ENCODE measurements at places on chromosomes 7 and 10.

DNA sequence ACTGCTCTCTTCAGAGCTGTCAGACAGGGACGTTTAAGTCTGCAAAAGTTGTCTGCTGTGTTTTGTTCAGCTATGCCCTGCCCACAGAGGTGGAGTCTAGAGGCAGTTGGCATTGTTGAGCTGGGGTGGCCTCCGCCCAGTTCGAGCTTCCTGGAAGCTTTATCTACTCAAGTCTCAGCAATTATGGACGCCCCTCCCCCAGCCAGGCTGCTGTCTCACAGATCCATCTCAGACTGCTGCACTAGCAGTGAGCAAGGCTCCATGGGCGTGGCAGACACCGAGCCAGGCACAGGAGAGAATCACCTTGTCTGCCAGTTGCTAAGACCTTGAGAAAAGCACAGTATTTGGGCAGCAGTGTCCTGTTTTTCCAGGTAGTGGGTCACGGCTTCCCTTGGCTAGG is 98.1 kb downstream of the SDHAF3 start:
- no peak for DNase-seq

- DNase-seq = no peak
These were observed 4.9 kb downstream of the ZDHHC16 start for GRCh38 chr10:97450828-97451227.

GRCh38 chr10:24723386-24723787 is 300 bp downstream of the ARHGAP21 start:
- DNase-seq = no peak

- no peak for DNase-seq
These were observed 35.2 kb downstream of the POR start for GRCh38 chr7:75950111-75950681.

- DNase-seq = no peak
These were observed 11.5 kb upstream of the TES start for GRCh38 chr7:116198748-116199410.

GRCh38 chr10:44413416-44413815 is 28.5 kb upstream of the CXCL12 start:
- no peak for DNase-seq

- DNase-seq = no peak
These were observed 612.6 kb downstream of the AUTS2 start for GRCh38 chr7:70210936-70211310.

GRCh38 chr7:27064661-27065060 is 31.1 kb downstream of the HOXA1 start:
- DNase-seq = no peak

- no peak for DNase-seq
These were observed 48.2 kb upstream of the ZMIZ1 start for GRCh38 chr10:79020605-79021004.

GRCh38 chr10:27030060-27030459 is 70.2 kb downstream of the ANKRD26 start:
- no peak for DNase-seq

DNA sequence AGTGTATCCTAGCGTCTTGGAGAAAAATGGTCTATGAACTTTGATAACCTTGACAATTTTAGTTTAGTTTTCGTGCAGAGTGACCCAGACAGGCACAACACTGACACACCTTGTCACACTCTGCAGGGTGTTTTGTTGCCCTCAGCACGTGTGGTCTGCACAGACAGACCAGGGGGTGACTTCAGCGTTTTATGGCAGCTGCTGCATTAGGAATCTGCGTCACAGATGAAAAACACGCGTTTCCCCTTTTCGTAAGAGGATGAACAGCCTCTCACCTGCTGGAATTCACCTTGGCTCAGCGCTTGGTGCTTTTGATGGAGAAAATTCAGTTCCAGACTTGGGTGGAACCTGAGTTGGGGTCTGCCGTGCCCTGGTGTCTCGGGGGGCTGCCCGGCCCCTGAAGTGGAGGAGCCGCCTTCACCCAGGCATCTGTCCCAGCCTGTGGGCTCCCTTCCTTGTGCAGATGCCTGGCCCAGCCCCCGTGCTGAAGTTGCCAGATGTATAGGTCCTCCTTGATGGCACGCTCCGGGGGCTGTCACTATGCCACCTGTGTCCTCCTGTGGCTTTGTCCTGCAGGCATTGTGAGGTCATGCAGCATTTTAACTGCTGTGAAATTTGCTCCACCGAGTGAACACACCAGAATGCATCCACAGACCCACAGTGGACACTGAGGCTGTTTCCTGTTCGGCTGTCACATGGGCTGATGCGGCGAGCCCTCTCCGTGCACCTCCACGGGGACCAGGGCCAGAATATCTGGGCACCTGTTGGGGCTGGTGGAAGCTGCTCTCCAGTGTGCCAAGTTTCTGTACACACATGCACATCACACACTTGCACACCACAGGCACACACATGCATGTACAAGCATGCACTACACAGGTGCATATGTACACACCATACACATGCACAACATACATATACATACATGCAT is 18.3 kb downstream of the INPP5A start:
- DNase-seq = no peak

- no peak for DNase-seq
These were observed 29.6 kb upstream of the SFRP5 start for GRCh38 chr10:97801422-97801821.

DNA sequence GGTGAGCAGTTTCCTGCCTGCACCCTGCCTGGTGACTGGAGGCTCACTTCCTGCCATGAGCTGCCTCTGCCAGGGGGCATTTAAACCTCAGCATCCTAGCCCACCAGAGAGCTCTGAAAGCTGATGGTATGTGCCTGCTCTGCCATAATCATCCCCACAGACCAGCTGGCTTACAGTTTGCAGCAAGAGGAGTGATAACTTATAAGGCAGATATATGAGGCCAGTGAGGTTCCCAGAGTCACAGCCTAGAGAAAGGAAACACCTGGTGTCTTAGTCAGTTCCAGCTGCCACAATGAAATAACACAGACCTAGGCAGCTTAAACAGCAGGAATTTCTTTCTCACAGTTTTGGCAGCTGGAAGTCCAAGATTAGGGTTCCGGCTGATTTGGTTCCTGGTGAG is 232.0 kb downstream of the PAXIP1 start:
- no peak for DNase-seq

DNA sequence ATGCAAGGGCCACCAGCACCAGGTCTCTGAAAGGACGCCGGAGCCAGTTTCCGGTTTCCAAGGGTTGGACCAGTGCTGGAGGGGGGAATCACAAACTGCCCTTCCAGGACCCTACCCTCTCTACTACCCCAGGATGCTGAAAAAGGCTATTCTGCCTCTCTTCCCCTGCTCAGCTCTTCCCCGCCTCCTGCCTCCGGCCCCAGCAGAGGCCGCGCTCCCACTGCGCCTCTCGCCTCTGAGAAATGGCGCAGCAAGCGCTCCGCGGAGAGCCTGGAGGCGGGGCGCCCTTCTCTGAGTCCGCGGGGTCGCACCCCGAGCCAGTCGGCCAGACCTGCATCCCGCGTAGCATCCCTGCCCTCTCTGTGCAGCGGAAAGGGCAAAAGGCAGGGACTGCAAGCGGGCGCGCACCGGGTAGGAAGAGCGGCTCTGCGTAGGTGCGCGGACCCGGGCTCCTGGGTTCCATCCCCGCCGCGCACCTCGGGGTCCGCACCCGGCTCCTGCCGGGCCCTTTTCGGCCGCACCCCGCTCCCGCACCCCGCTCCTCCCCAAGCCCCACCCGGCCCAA is 476 bp upstream of the RET start:
- no peak for DNase-seq

GRCh38 chr10:94137747-94138146 is 144.0 kb downstream of the PLCE1 start:
- DNase-seq = no peak

- no peak for DNase-seq
These were observed 358.1 kb upstream of the ZNF32 start for GRCh38 chr10:44006771-44007170.

DNA sequence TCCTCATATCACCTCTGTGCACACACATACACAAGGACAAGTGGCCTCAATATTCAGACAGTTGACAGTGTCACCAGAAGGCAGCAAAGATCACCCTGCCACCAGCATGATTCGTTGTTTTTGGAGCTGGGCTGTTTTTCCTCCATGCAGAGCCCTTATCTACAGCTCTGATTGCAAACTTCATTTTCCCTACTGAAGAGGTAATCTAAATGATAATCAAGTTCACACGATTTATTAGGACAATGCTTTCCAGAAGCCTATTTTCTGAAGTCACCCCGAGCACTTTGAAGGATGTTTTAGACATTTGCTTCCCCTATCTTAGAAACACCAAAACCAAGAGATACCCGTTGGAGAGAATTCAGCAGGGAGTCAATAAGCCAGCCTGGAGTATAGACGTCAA is 46.0 kb upstream of the ADAM12 start:
- no peak for DNase-seq

- DNase-seq = no peak
These were observed 230.5 kb downstream of the TCF7L2 start for GRCh38 chr10:113180401-113181154.

DNA sequence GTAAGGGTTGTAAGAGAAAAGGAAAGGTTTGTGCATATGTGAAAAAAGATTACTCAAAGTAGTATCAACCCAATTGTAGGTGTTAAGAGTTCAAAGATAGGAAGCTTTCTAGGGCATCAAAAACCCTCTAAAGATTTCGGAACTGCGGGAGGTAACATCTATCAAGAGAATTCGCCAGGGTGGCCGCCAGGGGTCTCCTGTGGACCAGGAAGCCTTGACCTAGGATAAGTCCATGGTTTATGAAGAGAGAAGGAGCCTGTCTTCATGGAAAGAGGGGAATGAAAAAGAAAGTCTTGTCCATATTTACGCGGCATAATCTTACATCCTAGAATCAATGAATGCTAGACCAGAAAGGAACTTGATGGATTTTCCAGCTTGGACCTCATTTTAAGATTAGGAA is 140.7 kb upstream of the CALCR start:
- no peak for DNase-seq

DNA sequence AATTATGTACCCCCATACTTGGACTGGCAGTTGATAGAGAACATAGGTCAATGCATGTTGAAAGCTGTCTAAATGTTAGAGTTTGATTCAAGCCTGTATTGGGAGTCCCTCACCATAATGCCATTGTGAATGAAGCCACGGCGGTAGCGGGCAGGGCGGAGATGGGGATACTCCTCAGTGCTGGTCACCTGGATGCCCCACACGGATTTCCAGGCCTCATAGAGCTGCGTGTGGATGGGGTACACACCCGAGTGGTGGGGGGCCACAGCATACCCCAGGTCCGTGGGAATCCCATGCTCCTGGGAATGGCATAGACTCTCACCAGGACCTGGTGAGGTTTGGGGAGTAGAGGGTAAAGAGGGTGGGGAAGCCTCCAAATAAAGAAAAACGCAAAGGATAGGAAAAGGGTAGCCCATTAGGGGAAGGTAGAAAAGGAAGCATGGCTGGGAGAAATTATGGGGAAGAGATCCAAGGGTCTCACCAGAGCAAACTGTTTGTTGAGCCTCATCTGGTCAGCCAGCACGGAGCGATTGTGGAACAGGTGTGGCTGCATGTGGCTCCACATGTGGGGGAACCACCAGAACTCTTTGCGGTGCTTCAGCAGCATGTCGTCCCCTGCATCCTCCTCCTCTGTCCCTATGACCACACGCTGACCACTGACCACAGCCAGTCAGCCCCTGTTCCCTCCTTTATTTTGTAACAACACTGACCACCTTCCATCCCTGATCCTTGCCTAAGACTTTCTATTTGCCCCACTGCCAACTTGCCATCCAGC is 5.0 kb downstream of the NDST2 start:
- no peak for DNase-seq

DNA sequence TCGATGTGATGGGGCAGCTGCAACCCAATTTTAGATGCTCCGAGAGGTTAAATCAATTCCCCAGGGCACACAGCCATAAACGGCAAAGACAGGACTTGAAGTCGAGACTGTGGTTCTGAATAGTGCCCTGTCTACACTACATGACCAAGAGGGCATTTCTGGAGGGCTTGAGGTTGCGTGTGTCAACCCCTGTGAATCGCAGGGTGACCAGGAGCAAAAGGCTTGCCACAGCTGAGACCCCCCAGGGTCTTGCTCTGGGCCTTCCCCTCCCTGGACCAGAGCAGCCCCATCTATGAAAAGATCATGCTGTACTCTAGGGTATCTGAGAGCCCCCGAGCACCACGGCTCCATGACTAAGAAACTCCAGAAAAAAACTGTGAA is 26.8 kb upstream of the RASGEF1A start:
- no peak for DNase-seq

- DNase-seq = no peak
These were observed 639 bp downstream of the DYDC2 start for GRCh38 chr10:80356989-80357850.

DNA sequence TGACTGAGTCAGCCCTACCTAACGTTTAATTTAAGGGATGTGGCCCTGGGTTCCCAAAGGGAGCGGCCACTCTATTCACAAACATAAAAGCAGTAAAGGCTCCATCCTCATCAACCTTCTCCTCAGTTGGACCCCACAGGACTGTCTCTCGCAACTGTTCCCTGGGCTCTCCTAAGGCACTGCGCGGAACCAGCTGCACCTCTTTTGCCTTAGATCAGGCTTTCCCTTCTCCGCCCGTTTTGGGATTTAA is 689 bp upstream of the GTPBP4 start:
- DNase-seq = no peak

DNA sequence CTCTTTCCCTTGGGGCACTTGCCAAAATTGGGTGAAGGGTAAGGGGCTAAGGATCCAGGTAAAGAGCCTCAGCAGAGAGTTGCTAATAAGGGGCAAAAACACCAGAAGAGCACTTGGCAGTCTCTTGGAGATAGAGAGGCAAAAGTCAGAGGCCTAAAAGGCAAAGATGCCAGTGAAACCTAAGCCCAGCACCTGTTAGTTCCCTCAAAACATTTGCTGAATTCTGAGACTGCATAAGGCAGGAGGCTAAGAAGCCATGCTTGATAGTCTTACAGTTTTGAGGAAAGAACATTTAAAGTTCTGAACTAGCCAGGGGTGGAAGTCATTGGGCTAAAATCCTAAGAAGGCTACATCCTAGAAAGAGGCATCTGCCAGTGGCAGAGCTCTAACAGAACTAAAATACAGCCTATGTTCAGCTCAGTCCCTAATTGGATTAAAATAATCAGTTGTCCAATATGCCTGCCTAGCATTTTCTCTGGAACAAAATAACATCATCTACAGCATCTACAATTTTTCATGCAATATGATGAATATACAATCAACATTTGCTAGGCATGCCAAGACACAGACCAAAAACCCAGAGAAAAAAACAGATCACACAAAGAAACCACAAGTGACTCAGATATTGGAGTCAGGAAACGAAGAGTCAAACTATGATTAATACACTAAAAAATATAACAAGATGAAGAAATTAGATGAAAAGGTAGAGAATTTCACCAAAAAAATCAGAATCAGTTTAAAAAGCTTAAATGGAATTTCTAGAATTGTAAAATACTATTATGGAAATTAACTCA is 7.7 kb downstream of the HTR7 start:
- no peak for DNase-seq

GRCh38 chr10:102604439-102604841 is 39.8 kb upstream of the TRIM8 start:
- DNase-seq = no peak
